ENCODE measurements at places on chromosomes 4 and X. TPM values are rescaled to one million over a fixed set of nuclear protein-coding genes. Genes with fewer than 3 reads are reported as not detected.

The CTBP1 gene
- total RNA-seq = 179 TPM

The PARM1 gene
- under 0.01 TPM for total RNA-seq

The TMSB15B gene
- 7.4 TPM for total RNA-seq

The SHROOM3 gene
- total RNA-seq = 10.2 TPM

The ADAMTS3 gene
- total RNA-seq = 4.7 TPM
